SK-N-SH (cell line): ENCODE measurements at places on chromosomes 3 and 15.

GRCh38 chr15:78979456-78980320 is 34.8 kb upstream of the CTSH start:
- DNase-seq = peak; percentile 83

DNA sequence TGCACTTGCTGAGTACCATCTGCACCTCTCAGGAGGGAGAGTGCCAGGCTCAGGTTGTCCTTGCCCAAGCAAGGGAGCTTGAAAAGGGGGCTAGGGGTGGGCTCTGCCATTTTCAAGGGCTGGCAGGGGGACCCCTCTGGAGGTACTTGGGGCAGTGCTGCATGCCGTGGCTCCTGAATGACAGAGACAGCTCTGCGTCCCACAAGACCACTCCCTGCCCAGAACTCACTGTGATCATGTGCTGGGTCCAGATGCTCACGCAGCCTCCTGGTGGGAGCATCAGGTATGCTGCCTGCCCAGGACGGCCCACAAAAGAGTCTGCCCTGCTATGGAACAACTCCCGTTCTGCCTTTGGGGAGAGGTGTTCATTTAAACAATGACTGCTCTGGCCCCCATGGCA is 165.2 kb downstream of the GOLGA6L4 start:
- DNase-seq = no peak

DNA sequence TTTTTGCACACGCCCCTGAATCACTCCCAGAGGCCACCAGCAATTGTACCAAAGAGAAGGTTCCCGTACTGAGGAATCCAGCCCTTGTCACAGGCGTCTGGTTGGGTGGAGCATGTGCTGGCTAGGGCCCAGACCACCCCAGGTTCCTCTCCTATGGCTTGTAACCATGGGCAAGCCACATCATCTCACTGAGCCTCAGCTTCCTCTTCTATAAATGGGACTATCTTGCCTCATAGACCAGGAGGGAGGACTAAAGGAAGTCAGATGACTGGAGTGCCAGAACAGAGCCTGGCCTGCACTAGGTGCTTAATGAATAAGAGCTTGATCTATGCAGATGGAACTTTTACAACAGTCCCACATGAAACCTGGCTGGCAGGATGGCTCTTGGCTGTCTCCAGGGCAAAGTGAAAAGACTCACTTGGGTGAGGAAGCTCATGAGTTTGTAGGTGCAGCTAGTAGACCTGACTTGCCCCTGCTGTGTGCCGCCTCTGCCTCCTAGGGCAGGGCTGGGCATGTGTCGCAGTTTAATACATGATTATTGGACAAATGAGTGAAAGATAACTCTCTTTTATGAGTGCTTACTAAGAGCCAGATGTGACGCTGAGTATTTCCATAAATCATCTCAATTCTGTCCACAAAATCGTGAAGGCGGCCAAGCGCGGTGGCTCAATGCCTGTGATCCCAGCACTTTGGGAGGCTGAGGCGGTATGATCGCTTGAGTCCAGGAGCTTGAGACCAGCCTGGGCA is 29.3 kb downstream of the CTSH start:
- no peak for DNase-seq

DNA sequence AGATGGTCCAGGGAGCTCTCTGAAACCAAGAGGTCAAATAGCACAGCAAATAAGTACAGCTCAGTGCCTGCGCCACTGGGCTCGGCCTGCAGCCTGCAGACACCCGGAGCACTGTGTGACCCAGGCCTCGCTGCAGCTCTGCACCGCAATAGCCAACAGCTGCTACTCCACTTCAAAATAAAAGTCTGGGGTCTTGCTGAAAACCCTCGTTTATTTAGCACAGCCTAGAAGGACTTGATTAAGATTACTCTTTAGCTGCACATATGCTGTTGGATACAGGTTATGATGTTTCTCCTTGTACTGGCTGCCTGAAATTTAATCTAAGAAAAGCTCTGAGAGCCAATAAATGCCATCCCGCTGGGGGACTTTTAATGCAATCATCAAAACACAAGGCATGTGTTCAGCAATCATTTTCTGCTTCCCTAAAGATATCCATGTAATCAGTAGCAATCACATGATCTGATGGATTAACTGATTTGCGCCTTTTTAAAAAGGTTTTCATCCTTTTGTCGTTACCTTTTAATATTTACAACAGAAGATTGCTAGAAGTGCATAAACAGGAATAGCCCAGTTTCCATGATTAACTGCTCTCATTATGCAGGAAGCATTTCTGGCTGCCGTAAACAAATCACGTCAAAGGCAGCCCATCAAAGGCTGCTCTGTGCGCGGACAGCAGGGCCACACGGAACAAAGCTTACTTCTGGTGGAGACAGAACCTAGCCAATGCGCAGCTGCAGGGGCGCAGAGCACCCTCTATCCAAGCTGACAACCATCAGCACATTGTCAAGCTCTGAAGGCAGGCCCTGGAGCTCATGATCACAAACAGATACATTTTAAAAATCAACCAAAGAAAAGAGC is 58.8 kb downstream of the CLASP2 start:
- peak; percentile 74 for DNase-seq

GRCh38 chr3:191290311-191291025 is 38.7 kb upstream of the CCDC50 start:
- DNase-seq = no peak

DNA sequence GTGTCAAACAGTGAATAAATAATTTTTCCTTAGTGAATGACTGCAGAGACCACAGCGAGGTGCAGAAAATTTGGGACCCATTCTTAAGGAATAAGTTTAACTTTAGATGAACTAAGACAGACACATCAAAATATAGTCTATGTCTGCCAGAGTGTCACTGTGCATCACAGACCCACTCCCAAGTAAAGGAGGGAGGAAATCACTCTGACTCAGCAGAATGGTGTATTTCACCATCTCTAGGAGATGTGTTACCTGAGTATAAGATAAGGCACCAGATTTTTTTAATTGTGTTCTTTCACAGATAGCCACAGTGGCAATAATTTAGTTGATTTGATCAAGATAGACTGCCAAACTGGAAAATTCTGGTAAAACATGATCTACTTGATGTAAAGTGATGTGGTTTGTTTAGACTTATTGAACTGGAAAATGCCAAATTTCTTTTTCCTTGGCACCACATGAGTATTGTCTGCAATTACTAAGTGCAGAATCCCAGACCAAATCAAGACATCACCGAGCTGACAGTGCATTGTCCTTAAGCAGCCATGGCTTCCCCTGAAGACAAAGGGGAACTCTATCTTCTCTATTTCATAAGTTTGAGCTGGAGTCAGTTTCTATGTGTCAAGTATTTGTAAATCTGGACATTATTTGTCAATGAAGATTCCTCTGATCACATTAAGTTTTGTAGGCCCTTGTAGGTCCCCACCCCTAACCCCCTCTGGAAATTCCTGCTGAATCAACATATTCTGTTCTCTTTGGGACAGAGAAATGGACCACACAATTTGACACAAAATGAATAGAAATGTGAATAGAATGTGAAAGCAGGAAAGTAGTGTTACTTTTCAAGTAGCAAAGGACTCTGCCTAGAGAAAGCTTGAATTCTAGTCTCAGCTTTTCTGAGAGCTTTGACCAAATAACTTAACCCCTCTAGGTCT is 47.6 kb downstream of the TIPARP start:
- DNase-seq = no peak

- no peak for DNase-seq
Measured at GRCh38 chr15:89498574-89498906, 2.2 kb upstream of the RHCG start.

DNA sequence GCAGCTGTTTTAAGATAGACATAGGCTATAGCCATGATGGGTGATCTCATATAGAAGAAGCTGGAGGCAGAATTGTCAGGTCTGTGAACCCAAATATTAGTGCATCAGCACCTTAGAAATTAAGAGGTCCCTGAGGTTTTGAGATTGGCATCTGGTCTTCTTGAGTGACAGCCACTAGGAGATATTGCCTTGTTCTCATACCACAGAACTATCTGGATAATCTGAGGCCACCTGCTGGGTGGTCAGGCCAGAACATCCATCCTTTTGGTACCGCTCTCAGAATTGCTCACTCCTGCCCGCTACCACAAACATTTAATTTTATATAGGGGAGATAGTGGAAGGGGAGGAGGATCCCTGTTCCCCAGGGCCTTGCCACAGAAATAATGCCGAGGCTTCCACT is 210.6 kb upstream of the ZPLD1 start:
- peak; percentile 9 for DNase-seq

DNA sequence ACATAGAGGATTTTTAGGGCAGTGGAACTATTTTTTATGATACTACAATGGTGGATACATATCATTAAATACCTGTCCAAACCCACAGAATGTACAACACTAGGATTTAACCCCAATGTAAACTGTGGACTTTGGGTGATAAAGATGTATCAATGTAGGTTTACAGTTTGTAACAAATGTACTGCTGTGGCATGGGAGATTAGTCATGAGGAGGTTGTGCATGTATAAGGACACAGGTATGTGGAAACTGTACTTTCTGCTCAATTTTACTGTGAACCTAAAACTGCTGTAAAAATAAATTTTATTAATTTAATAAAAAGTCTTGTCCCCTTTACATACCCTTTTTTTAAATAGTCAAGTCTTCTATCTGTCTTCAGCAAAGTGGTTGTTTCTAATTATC is 322.5 kb upstream of the EPHA3 start:
- DNase-seq = no peak

DNA sequence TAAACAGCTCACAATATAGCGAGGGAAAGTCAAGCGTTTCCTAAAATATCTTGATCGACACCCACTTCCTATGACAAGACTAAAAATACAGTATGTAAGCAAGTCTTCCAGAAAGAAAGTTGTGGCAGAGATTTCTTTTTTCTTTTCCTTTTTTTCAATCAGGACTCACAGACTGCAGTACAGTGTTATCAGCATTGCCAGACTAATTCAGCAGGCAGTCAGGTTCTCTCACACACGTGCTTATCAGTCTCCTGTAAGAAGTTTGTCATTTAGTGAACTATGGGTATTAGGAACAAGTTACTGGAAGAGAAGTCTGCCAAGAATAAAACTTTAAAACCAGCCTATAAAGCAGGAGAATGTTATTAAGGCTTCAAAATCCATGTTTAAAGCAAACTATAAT is 32.8 kb upstream of the ZNF385D start:
- no peak for DNase-seq

DNA sequence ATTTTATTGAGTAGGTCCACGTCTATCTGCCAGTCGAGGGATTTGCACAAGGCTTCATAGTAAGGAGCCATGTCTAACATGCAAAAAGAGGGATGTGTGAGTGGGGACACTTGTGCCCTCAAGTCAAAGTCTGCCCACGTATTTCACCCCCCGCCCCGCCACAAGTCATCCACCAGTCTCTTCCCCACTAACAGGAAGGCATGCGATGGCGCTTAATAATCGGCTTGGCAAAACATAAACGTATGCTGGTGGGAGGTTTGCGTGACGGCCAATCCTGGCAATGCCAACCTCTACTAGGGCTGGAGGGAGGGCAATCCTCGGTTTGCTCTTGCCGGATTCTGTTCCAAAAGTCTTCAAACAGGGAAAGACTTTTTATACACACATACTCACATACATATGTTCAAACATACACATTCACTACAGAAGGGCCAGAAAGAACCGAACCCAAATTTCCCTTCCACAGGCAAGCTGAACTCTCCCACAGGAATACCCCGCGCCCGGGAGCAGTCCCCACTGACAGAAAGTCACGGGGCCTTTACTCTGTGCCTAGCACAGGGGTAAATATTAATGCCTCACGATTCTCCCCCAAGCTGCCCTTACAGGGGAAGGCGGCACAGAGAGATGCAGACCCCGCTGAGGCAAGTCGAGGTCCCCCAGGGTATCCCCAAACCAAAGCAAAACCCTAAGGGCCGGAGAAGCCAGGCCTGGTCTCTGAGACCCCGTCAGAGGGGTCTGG is 675 bp downstream of the PSMD6 start:
- peak; percentile 21 for DNase-seq

GRCh38 chr3:49199239-49199899 is 28.0 kb downstream of the KLHDC8B start:
- peak; percentile 47 for DNase-seq

GRCh38 chr3:47852604-47853602 is 50.0 kb downstream of the DHX30 start:
- DNase-seq = peak; percentile 51

DNA sequence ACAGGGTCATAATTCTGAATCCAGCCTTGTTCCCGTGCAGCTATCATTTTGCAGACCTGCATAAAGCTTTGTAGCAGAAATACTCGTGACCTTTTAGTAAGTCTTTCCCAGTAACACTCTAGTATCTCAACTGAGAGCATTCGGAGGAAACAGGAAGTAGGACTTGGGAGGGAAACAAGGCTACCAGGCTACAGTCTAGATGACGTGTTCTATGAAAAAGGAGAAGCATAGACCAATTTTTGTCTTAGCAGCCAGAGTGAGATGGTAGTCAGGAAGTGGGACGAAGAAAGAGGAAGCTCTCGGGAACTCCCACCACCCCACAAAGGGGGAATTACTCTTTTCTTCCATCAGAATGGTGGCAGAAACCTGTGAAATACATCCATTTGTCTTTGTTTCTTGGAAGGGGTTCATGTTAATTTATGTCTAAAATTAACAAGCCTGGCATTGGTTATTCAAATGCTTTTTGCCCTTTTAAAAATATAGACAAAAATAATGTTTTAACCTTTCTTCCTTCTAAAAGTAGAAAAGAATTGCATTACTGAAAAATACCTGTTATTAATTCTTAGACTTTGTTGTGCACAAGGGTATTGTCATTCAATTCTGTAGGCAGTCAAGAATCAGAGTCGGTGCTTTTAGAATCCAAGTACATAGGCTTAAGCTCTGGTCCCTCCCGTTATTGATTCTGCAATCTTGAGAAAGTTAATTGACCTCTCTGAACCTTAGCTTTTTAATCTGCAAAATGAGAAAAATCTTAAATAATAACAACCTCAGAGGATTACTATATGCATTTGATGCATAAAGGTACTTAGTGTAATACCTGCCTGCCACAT is 1.6 kb upstream of the SUCNR1 start:
- DNase-seq = no peak

DNA sequence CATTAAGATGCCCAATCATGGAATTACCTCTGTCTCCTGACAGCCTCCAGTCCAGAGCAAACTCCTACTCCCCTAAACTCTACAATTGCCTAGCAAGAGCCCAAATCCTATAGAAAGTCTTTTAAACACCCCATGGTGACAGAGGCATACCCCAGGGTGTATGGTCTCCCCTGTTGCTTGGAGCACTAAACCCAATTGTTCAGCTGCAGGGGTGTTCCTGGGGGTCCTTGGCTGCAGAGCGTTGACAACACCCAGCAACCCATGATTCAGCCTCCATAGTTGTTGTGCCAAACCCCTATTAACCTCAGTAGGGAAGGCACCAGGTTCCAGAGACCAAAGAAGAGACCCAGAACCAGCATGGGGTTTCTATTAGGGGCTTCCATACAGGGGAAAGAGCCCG is 41.8 kb upstream of the NEDD4 start:
- no peak for DNase-seq

GRCh38 chr15:98899272-98900021 is 108.1 kb downstream of the PGPEP1L start:
- no peak for DNase-seq

GRCh38 chr3:134839990-134840389 is 44.9 kb downstream of the EPHB1 start:
- DNase-seq = no peak

- DNase-seq = no peak
Measured at GRCh38 chr15:101018016-101018415, 98.9 kb downstream of the LRRK1 start.
